Glomerular endothelial cell (primary cell): ENCODE measurements at places on chromosomes 2 and 18.

- DNase-seq, result no peak
Measured at GRCh38 chr2:201358684-201359083, 1.5 kb upstream of the FLACC1 start.

DNA sequence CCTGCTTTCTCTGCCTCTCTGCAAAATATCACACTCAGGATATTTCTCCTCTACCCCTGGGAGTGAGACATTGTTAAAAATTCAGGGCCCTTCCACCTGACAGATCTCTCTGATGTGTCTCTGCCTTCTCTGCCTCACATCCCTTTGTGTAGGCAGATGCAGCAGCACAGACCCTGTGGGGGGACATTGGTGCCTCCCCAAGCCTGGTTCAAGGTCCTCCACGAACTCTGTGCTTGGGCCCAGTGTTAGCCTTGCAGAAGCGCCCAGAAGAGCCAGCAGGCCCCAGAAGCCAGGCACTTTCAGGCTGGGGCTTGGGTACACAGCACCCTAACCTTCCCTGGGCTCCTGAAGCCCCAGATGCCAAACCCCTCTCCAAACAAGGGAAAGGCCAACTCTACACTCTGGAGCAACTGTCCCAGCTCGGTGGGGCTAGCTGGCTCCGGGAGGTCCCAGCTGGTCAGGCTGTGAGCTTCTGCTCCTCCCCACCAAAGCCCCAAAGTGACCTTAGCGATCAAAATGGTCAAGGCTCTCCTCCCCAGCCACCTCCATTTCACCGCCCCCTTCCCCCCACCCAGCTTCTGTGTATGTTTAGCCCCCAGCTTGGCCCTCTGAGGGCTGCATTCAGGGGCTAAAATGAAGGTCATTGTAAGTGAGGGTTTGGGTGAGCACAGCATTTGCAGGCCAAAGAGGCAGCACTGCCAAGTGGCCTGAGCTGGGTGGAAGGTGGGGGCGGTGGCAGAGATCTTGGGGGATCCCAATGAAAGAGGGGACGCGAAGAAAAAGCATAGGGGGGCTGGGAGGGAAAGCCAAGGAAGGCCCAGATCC lies 2.6 kb downstream of the HOXD9 start:
- no peak for DNase-seq

DNA sequence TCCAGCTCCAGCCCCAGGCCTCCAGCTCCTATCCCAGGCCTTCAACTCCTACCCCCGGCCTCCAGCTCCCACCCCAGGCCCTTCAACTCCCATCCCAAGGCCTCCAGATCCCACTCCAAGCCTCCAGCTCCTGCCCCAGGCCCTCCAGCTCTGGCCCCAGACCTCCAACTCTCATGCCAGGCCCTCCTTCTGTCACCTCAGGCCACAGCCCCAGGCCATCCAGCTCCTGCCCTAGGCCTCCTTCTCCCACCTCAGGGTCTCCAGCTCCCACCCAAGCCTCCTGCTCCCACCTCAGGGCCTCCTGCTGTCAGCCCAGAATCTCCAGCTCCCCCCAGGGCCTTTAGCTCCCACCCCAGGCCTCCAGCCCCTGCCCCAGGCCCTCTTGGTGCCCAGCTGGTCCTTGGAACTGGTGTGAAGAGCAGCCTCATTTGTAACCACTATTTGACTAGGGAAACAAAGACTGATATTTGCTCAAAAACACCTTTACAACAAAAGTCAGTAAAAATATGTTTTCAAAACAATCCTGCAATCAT lies 67.8 kb upstream of the SALL3 start:
- DNase-seq, result no peak

DNA sequence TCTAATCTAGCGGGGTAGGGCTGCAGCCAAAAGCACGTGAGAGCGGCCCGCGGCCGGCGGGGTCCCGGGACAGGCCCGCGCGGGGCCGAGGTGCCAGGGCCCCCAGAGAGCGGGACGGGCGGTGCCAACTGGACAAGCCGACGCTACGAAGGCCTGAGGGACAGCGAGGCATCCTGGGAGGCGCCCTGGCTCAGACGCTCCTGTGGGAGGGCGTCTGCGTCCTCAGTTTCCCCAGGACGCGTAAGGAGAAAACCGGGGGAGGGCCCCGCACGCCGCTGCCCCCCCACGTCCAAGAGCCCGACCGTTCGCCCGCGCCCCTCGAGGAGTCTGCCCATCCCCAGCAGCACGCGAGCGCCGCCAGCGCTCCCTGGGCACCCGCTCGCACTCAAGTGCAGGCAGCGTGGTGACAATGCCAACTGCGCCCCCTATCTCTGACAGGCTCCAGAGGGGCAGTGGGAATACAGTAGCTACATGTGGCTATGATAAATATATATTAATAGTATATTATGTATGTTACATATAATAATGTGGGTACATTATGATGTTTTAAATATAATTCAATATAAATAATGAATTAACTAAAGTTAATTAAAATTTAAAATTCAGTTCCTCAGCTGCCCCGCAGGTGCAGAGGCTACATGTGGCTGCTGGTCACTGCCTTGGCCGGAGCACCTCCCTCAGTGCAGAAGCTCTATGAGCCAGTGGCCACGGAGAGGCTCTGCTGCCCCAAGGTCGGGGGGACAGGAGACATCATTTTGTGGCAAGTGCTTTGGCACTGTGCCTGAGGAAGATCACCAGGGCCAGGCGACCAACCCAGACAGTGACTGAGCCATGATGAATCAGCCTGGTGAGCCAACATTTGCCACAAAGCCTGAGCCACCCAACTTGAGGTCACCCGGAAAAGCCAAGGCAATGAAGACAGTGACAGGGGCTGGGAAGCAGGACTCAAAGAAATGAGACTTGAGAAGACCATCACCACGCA lies 5.5 kb upstream of the SFT2D3 start:
- no peak for DNase-seq

- DNase-seq, result no peak
Measured at GRCh38 chr2:30677861-30678385, 129.3 kb downstream of the CAPN13 start.

DNA sequence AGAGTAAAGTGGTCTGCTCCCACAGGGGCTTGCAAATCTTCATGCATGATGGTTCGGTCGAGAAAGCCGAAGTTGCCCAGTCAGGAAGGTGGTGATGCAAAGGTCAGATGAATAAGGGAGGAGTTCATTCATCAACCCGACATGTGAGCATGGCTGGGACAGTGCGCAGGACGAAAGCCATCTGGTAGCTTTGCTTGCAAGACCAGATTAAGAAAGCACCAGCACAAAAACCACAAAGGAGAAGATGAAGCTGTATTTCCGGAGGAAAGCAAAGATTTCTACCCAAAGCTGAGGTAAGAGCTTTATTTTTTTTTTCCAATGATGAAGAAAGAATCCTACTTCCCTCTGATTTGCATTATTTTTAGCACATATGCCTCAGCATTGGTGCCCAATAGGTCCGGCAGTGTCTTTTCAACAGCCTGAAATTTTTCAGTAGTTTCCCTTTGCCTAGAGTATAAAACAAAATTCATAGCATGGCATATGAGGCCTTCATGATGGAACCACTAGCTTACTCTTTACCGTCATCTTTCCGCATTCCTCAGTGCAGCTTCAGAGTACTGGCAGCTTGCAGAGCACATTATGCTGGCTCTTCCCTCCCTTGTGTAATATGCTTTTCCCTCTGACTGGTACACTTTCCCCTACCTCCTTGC lies 112.0 kb upstream of the THOC1 start:
- DNase-seq, result no peak

DNA sequence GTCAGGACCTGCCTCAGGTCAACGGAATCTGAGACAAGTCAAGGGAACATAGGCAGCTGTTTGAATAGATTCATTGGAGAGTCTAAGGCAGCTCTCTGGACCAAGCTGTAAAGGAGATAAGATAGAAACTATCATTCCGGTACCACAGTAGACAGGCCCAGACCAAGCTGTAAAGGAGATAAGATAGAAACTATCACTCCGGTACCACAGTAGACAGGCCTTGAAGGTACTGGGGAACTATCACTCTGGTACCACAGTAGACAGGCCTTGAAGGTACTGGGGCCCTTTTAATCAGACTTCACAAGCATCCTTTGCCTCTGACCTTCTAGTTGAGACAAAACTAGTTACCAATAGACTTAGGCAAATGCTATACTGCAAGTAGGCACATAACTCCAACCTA lies 346.1 kb downstream of the DCDC2C start:
- no peak for DNase-seq

GRCh38 chr2:239772721-239773120 lies 252.4 kb downstream of the NDUFA10 start:
- DNase-seq, result no peak

DNA sequence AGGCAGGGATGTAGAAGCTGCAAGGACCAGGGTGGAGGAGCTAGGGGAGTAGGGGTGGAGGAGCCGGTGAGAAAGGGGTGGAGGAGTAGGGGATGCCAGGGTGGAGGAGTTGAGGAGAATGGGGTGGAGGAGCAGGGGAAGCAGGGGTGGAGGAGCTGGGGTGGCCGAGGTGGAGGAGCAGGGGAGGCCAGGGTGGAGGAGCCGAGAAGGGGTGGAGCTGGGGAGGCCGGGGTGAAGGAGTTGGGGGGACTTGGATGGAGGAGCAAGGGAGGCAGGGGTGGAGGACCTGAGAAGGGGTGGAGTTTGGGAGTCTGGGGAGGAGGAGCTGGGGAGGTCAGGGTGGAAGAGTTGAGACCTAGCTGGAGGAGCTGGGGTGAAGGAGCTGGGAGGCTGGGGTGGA lies 13.3 kb downstream of the SOX11 start:
- DNase-seq, result no peak

- no peak for DNase-seq
Measured at GRCh38 chr18:25349131-25349925, 2.6 kb downstream of the ZNF521 start.

DNA sequence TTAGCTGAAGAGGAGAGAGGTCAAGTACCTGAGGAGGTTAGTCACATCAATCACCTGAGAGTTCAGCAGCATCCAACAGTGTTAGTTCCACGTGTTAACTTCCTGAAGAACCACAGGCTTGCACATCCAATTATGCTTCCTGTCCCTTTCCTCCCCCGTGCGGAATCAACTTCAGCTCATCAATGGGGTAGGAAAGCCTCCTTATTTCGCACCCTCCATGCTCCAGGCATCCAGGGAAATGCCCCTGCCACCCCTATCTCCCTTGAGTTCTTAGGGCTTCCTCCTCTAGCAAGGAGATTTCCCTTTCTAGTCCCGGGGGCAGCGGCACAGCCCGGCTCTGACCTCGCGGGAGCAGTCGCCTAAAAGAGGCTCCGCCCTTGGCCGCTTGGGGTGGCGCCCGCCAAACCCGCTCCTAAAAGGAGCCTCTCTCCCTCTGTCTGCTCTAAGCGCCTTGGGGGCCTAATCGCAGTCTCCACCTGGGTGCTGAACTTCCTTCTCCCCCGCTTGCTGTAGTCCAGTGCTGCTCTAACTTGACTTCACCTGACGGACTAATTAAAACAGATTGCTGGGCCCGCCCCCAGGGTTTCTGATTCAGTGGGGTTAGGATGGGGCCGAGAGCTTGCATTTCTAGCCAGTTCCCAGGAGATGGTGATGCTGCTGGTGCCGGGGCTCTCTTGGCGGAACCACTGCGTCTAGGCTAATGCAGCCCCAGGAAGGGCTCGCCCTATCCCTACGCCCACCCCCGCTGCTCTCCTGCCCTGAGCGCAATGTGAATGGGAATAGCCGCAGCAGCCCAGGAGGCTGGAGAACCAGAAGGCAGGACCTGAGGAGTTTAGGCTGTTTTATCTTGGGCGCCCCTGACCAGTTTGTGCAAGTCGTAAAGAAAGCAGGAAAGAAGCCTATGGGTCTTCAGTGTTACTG lies 3.4 kb upstream of the TET3 start:
- DNase-seq, result no peak

DNA sequence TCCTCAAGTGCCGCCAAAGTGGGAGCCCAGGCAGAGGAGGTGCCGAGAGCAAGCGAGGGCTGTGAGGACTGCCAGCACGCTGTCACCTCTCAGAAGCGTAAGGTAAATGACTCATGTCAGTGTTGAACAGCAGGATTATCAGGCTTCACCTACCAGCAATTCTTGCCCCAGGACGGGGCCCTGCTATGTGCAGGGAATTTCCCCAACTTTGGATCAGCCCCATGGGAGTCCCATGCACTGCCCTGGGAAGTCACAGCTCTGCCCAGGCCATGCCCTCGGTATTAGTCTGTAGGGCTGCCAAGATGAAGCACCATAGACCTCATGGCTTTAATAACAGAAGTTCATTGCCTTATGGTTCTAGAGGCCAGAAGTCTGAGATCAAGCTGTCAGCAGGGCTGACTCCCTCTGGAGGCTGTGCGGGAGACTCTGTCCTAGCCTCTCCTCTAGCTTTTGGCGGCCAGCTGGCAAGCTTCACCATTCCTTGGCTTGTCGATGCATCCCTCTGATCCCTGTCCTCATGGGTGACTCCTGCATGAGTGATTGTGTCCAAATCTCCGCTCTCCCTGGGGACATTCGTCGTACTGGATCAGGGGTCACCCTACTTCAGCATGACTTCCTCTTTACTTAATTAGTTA lies 55.9 kb downstream of the TRPM8 start:
- no peak for DNase-seq

- DNase-seq, result no peak
Measured at GRCh38 chr2:188345020-188345419, 53.3 kb downstream of the GULP1 start.

GRCh38 chr2:134671513-134671912 lies 47.3 kb downstream of the TMEM163 start:
- DNase-seq, result no peak

DNA sequence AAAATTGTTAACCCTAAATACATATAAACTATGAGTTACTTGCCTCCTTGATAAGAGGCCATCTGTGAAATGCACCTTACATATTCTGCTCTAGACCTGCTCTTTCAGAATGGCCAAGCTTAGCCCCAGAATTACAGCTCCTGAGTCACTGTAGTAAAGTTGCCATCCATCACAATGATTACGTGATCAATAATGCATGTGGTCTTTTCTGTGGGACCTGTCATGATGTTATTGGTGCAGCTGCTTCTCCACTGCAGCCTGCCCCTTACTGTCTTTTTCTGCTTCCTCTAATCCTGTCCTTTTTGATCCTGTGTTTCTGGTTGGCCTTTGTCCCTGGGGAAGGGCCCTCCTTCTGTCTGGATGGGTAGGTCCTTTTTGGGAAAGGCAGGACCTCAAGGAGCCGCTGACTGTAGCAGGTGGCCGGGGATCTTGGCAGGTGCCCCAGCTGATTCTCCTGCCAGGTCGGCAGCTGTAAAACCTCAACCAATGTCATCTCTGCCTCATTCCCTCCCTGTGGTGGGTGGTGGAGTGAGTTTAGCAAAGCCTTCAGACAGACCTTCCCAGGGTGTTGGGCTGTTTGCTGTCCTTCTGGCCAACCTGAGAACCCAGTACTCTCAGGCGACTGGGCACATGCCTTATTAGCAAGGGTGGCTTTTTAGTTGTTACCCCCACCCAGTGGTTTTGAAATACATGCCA lies 126.2 kb upstream of the EML6 start:
- DNase-seq, result no peak

GRCh38 chr2:178270338-178270737 lies 76.0 kb downstream of the OSBPL6 start:
- no peak for DNase-seq
